ENCODE measurements at places on chromosomes 5 and 9.

DNA sequence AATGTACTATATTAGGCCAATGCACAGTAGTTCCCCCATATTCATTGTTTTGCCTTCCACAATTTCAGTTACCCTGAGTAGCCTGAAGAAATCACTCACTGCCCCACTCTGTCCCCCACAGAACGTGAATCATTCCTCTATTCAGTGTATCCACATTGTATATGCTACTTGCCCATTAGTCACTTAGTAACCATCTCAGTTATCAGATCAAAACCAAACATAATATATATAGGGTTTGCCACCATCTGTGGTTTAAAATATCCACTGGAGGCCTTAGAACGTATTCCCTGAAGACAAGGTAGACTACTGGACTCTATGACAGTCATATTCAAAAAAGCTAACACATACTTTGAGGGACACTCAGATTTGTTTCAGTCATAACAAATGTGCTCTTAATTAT lies 465.7 kb upstream of the RGMB start:
- H3K4me1 ChIP-seq, result no peaks in the 10 kb centered on the region
- DNase-seq, result no peak
- no peaks in the 10 kb centered on the region for H3K27me3 ChIP-seq
- H3K36me3 ChIP-seq, result no peaks in the 10 kb centered on the region

GRCh38 chr5:43005031-43005430 lies 35.1 kb downstream of the ANXA2R start:
- H3K36me3 ChIP-seq, result no peaks in the 10 kb centered on the region
- peaks cover 21% of the 10 kb centered on the region for H3K4me1 ChIP-seq
- no peak for DNase-seq
- no peak overlapping the region for H3K4me3 ChIP-seq
- H3K27me3 ChIP-seq, result peaks cover 11% of the 10 kb centered on the region

- H3K36me3 ChIP-seq, result no peaks in the 10 kb centered on the region
- DNase-seq, result no peak
- H3K4me3 ChIP-seq, result no peak overlapping the region
- no peaks in the 10 kb centered on the region for H3K4me1 ChIP-seq
- H3K27ac ChIP-seq, result no peak overlapping the region
Observed at GRCh38 chr5:131509801-131510200, 125.2 kb downstream of the RAPGEF6 start.

DNA sequence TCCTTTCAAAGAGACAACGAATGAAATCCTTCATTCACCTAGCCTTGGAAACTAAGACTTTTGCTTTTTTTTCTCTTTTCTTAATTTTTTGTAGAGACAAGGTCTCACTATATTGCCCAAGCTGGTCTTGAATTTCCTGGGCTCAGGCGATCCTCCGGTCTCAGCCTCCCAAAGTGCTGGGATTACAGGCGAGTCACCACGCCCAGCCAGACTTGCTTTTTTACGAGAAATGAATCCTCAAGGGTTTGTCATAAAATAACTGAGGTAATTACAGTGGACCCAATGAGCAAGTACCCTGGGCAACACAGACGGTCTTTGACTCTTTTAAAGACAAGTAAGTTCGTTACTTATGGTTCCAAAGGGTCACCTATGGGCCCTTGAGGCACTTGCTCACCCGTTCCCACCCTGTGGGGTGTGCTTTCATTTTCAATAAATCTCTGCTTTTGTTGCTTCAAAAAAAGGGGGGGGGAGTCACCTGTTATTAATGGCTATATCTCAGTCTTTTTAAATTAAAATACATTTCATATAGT lies 70.4 kb downstream of the TRPM6 start:
- no peak overlapping the region for H3K4me3 ChIP-seq
- no peaks in the 10 kb centered on the region for H3K27me3 ChIP-seq
- no peak overlapping the region for H3K27ac ChIP-seq
- DNase-seq, result no peak
- no peaks in the 10 kb centered on the region for H3K4me1 ChIP-seq

DNA sequence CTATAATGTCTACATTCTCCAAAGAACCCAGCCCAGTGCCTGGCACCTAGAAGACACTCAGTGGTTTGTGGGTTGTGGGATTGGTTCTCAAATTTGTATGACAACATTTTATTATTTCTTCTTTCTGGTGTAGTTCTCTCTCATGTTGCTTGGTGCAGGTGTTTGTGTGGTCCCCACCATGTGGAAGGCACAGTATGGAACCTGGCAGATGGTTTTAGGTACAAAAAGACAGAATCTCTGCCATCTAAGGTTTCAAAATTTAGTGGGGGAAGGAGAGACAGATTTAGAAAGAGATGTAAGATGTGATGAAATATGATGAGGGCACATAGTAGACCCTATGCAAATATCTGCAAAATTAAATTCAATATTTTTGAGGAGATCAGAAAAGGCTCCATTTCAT lies 323.8 kb downstream of the CDK5RAP2 start:
- H3K4me3 ChIP-seq, result no peak overlapping the region
- no peaks in the 10 kb centered on the region for H3K36me3 ChIP-seq
- no peak for DNase-seq
- H3K27me3 ChIP-seq, result no peaks in the 10 kb centered on the region

- no peak overlapping the region for H3K4me3 ChIP-seq
- H3K27ac ChIP-seq, result peak overlapping the region; percentile 7
- DNase-seq, result no peak
Observed at GRCh38 chr5:172956936-172957335, 2.3 kb upstream of the RPL26L1 start.

GRCh38 chr5:148713735-148714508 lies 59.6 kb upstream of the HTR4 start:
- no peaks in the 10 kb centered on the region for H3K4me1 ChIP-seq
- H3K27ac ChIP-seq, result no peak overlapping the region
- no peak for DNase-seq

DNA sequence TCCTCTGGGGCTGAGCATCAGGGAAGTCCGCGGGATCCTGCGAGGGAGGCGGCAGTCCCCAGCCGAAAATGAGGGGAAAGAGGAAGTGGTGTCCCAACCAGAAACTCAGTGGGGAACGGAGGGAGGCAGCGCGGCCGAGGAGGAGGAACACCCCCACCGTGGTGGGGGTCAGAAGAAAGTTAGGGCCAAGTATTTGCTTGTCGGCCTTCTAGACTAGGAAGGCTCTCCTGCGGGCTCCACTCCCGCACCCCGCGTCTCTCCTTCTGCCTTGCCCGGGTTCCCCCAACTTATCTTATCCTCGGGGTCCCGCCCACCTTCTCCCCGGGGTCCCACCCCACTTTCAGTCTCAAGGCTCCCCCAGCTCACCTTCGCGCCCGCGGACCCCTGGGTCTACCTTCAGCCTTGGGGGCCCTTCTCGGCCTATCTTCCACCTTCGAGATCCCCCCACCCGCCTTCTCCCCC lies 557 bp upstream of the PHF2 start:
- H3K27me3 ChIP-seq, result no peaks in the 10 kb centered on the region
- peak overlapping the region; percentile 93 for H3K4me3 ChIP-seq
- no peaks in the 10 kb centered on the region for H3K36me3 ChIP-seq

DNA sequence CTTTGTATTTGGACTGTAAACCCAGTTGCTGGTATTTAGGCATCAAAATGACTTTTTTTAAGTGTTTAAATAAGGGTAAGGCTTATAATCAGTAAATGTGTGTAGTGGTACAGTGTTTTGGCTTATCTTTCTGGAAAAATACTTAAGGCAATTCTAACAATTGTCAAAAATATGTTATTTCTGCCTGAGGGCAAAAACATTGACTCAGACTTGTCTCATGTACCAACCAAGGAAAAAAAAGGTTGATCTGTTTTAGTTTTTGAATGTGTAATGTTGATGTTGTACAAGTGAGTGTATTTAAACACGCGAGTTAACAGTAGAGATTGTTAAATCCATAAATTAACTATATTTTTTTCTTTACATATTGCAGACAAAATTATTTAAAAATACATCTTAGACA lies 277.8 kb upstream of the TYRP1 start:
- H3K36me3 ChIP-seq, result no peaks in the 10 kb centered on the region
- H3K4me3 ChIP-seq, result no peak overlapping the region
- no peaks in the 10 kb centered on the region for H3K27me3 ChIP-seq
- no peak overlapping the region for H3K27ac ChIP-seq
- no peaks in the 10 kb centered on the region for H3K4me1 ChIP-seq
- no peak for DNase-seq

GRCh38 chr5:141883892-141884318 lies 5.7 kb upstream of the PCDH1 start:
- DNase-seq, result no peak
- H3K4me1 ChIP-seq, result peaks cover 48% of the 10 kb centered on the region
- peaks cover 75% of the 10 kb centered on the region for H3K27me3 ChIP-seq
- H3K4me3 ChIP-seq, result no peak overlapping the region
- H3K27ac ChIP-seq, result no peak overlapping the region
- no peaks in the 10 kb centered on the region for H3K36me3 ChIP-seq

GRCh38 chr5:98940581-98940980 lies 11.8 kb upstream of the CHD1 start:
- no peaks in the 10 kb centered on the region for H3K27me3 ChIP-seq
- no peak for DNase-seq
- no peak overlapping the region for H3K4me3 ChIP-seq
- H3K4me1 ChIP-seq, result peaks cover 32% of the 10 kb centered on the region
- no peak overlapping the region for H3K27ac ChIP-seq
- no peaks in the 10 kb centered on the region for H3K36me3 ChIP-seq

GRCh38 chr5:34626036-34626435 lies 30.1 kb upstream of the RAI14 start:
- DNase-seq, result no peak
- no peak overlapping the region for H3K4me3 ChIP-seq
- no peaks in the 10 kb centered on the region for H3K36me3 ChIP-seq
- H3K4me1 ChIP-seq, result peaks cover 11% of the 10 kb centered on the region
- no peaks in the 10 kb centered on the region for H3K27me3 ChIP-seq
- no peak overlapping the region for H3K27ac ChIP-seq

DNA sequence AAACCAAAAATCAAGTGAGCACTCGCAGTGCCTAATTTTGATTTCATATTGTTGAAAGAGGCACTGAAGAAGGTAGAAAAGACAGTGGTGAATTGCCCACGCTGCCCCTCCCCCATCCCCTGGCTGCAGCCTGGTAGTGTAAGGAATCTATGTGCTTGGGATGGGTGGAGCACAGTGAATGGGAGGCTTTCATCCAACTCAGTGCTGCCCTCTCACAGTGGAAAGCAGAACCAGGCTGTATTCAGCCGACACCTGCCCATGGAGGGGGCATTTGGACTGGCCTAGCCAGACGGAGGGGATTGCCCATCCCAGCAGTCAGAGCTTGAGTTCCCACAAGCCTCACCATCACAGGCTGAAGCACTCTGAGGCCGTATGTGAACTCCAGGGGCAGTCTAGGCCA lies 800.4 kb upstream of the DMAC1 start:
- no peak overlapping the region for H3K27ac ChIP-seq
- H3K4me3 ChIP-seq, result no peak overlapping the region
- DNase-seq, result no peak

DNA sequence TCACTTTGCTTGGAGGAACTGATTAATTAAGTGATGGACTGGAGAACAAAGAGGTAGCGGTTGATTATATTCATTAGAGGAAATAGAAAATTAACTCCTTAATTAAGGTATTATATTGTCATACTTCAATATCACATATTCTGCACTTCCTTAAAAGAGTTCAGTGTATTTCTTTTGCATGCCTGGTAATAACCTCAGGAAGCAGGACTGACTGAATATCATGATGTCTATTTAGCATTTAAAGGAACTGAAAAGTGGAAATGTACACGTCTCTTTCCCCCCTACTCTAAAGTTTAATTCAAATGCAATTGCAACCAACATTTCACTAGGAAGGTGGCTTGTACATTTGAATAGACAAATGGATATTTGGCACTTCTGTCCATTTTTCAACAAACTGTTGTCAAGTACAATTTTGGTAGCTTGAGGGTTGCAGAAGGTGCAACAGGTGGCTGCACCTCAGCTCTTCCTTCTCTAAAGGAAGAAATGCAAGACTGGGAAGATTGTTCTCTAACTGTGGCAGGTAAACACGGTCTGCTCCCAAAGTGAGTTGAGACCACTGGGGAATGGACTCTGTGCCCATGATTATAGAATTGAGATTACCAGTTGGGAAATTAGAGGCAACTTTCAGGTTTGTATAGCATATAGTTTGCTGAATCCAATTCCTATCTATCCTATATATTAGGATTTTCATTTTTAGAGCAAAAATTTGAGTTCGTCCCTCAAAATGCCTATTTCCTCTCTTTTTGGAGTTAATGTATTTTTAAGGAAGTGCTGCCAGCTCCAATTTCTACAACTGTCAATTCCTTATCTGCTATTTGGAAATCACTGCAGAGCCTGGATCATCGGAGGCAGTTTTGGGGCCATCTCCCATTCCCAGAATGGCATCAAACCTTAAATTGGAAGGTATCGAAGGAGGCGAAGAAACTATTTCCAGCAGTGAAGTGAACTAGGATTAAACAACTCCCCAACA lies 98.9 kb upstream of the TAF11L2 start:
- H3K27me3 ChIP-seq, result no peaks in the 10 kb centered on the region
- no peak overlapping the region for H3K27ac ChIP-seq
- H3K4me1 ChIP-seq, result peaks cover 7% of the 10 kb centered on the region
- no peak for DNase-seq
- no peak overlapping the region for H3K4me3 ChIP-seq
- no peaks in the 10 kb centered on the region for H3K36me3 ChIP-seq

GRCh38 chr5:5613261-5613990 lies 190.9 kb downstream of the ICE1 start:
- peaks cover 3% of the 10 kb centered on the region for H3K4me1 ChIP-seq
- H3K36me3 ChIP-seq, result no peaks in the 10 kb centered on the region
- DNase-seq, result no peak
- no peaks in the 10 kb centered on the region for H3K27me3 ChIP-seq

DNA sequence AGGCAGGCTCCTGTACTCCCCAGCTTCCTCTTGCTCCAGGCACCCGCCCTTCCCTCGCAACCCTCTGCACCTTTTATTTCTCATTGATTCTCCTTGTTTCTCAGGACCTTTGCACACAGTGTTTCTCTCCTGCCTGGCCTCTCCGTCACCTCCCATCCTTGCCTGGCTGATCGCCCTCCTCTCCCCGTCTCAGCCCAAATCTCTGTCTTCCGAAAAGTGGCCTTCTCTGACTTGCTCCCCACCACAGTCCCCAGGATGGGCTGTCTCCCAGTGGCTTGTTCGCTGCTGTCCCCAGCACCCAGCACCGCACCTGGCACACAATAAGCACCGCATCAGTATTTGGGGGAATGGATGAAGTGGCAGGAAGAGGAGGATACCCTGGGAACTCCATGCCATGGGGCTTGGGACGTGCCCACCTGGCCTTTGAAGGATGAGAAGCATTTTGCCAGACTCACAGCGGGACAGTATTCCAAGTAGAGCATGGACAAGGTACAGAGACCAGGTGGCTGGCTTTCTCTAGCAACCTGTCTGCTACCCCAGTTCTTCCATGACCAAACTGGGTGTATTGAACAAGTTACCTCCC lies 62.5 kb downstream of the LMX1B start:
- H3K4me3 ChIP-seq, result no peak overlapping the region
- no peaks in the 10 kb centered on the region for H3K36me3 ChIP-seq
- H3K27ac ChIP-seq, result no peak overlapping the region
- peaks cover 11% of the 10 kb centered on the region for H3K27me3 ChIP-seq
- no peak for DNase-seq

Data from esophagus squamous epithelium (tissue), 5 donors.